ENCODE measurements at places on chromosomes 5 and 9.

DNA sequence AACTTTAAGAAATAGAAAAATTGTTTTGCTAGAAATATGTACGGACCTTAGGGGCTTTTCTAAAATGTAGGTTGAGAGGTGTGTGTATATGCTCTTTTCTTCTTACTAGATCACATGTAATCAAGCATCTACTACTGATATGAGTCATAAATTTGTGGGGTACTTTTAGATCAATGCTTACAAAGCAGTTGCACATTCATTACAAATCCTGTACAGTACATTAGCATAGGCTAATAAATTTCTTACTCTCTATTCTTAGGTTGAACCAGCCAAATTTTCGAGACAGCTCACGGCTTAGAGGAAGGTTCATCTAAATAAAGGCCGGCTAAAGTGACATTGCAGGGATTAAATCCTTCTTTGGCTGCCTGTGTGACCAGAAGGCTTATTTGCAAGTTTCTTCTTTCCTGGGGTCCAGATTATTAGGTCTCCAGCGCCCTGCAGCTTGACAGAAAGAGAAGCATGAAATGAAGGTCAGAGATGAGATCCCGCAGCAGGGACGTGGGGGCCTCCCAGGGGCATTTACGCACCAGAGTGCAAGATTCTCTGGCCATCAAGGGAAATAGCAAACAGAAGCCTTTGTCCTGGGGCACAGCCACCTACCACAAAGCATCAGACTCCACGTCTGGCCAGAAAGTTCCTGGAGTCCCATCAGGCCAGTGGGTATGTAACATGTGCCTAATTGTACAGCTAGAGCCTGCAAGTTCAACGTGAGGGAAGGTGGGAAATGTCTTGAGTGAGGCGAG lies 53.0 kb downstream of the NIM1K start:
- no peak for DNase-seq

GRCh38 chr9:123642291-123643278 lies 286.6 kb downstream of the CRB2 start:
- no peak for DNase-seq

- no peak for DNase-seq
Measured at GRCh38 chr9:7075154-7075553, 317.4 kb downstream of the KDM4C start.

DNA sequence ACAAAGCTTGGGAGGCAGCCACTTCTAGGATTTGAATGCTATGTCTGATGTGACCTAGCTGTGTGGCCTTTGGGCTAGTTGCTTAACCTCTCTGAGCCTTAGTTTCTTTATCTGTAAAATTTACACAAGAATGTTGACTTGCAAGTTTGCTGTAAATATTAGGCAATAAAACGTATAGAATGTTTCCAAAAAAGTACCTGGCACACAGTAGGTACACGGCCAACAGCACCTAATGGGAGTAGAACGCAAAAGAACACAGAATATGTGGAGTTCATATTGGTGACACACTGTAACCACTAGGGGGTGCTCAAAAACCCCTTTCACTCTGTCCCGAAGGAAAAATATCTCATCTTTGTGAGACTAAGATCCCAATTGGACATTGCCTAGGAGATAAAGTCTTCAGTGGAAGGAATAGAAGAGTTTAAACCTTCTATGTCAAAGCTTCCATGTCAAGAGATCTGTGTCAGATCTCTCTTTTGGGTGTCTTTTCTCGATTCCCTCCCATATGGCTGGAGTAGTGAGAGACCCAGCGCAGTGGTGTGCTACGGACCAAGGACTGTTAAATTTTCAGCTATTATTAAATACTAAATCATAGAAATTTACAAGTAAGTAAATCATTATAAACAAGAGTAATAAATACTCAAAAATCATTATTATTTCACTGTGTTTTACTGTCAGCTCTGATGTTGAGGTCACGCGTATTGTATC lies 145.4 kb upstream of the RAD23B start:
- DNase-seq, result peak; percentile 2

GRCh38 chr9:114186605-114187289 lies 31.4 kb downstream of the COL27A1 start:
- no peak for DNase-seq

GRCh38 chr9:93133681-93134014 lies 403 bp downstream of the NINJ1 start:
- peak; percentile 55 for DNase-seq

DNA sequence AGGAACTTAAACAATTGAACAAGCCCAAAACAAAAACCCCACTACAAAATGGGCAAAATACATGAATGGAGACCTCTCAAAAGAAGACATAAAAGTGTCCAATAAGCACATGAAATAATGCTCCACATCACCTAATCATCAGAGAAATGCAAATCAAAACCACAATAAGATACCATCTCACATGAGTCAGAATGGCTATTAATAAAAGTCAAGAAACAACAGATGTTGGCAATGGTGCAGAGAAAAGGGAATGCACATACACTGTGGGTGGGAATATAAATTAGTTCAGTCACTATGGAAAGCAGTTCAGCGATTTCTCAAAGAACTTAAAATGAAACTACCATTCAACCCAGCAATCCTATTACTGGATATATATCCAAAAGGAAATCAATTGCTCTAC lies 337.4 kb upstream of the GRIA1 start:
- DNase-seq, result no peak

DNA sequence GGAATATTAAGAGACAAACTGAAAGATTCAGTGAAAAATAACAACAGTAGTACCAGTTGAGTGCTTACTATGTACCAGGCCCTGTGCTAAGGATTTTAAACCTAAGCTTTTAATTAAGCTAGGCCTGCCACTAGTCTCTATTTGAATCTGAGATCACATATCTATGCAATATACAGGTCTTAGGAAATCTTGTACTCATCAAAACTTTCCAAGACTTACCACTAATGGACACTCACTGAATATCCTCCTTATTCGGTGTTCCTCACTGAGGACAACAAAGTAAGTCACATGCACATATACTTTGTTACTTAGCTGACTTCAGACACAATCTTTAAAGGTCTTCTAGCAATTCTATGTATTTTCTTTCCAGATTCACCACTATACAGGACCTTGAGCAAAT lies 32.6 kb downstream of the DIAPH1 start:
- DNase-seq, result no peak

GRCh38 chr9:6566409-6567139 lies 79.0 kb downstream of the GLDC start:
- DNase-seq, result no peak

DNA sequence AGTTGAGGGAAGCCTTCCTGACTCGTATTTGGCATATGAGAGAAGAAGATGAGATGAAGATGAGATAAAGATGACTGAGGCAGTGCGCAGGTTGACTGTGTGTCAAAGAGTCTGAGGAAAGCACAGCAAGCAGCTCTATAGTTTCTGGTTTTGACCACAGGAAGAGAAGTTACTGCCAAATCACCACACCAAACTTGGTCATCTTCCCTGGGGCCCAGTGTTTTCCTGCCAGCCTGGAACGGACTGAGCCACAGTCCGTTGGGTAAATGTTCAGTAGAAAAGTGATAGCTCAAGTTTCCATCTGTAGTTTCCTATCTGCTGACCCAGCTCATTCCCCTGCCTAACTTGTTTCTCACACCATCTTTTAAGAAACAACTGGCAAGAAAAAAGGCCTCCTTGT lies 80.7 kb upstream of the ADAMTS19 start:
- DNase-seq, result no peak

DNA sequence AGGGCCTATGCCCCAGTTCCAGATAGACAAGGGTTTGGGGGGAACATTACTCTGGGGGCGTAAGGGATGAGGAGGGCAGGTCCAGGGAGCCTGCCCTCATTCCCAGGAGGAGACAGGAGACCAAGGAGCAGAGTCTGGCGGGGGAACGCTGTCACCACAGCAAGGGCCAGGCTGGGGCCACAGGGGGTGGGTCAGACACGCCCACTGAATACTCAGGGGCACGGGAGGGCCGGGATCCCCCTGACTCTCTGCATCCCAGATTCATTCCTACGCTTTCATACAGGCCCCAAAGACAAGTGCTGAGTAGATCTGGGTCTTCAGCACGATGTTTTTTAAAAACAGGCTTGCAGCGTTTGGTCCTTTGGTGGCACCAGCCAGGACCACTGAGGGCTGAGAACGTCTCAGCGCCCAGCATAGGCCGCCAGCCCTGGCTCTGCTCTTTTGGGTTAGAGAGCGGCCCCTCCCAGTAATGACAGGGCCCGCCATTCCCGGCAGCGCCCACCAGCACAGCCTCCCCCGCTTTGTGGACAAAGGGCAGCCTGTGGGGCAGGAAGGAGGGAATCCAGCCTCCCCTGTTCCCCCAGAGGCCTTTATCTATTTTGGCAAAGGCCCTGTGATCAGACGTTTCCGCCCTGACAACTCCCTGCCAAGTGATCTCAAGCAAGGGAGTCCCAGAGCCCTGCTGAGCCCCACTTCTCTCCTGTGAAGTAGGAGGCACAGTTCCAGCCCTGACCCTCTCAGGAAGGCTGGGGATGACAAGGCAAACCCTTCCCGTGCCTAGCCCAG lies 24.9 kb downstream of the NEK6 start:
- no peak for DNase-seq
